ENCODE measurements at places on chromosomes 5 and 9. TPM values are rescaled to one million over a fixed set of nuclear protein-coding genes. Genes with fewer than 3 reads are reported as not detected.

Gene PTCD2
- polyA plus RNA-seq: 7.3 TPM

Gene MYOZ3
- polyA plus RNA-seq: 2.7 TPM

Gene PTGDS
- 13.6 TPM for polyA plus RNA-seq

Gene PAPPA
- 2.9 TPM for polyA plus RNA-seq
